ENCODE measurements at places on chromosomes 1 and 21. TPM values are rescaled to one million over a fixed set of nuclear protein-coding genes. Genes with fewer than 3 reads are reported as not detected.

DNA sequence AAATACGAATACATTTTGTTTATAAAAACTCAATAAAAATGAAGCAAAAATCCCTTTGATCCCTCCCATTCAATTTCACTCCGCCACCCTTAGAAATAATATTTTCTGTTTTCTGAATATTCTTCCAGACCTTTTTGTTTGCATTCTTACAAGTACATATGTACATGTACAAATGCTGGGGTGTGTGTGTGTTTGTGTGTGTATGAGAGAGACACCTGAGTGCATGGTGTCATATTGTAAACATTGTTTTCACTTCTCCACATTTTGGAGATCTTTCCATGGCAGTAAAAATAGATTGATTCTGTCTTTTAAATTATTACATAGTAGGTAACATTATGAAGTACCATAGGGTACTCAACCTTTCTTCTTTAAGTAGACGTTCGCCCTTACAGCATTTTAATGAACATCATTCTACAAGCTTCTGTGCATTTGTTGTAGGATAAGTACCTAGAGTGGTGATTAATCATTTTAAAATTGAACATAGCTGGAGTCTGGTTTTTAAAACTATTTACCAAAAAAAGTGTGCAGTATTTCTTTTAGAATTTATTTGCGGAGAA is 1.3 kb upstream of the MPC2 start:
- DNase-seq, result no peak

DNA sequence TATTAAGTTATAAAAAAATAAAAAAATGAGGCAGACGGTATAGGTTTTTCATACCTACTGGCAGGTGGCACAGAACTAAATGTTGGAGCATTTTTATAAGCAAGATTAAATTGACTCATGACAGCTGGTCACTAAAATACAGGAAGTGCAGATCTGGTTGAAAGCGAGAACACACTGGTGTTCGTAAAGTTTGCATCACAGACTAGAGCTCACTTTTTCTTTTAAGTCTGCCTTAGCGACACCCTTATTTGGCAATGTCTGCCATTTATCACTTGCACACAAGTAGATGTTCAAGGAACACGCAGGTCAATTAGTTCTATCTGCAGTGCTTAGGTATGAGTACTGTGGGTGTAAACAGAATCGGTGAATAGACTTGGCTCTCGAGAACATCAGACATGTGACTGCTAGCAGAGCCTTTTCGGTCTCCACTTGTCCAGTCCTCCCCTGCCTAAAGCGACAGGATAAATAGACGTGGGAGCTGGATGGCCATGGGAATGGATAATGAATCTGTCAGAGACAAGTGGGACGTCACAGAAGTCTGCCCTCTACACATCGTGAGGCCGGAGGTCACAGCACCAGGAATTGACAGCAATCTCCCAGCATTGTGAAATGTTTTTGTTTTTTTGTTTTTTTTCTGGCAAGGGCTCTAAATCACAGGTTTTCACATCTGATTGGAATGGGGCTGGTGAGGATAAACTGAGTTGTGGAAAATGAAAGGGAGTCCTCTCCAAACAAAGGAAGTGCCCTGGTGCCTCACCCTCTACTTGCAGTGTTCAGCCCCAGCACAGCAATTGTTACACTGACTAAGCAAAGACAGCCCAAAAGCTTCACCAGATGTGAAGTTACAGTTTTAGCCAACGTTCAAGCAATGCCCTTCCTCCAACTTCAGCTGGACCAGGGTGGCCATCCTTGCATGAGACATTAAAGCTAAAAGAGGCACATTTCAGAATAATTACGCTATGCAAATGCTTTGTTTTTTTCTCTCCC is 248.9 kb downstream of the NTNG1 start:
- DNase-seq, result no peak

- no peak for DNase-seq
These were observed 22.0 kb downstream of the PANK4 start for GRCh38 chr1:2504225-2504948.

GRCh38 chr1:102191723-102192122 is 195.0 kb upstream of the OLFM3 start:
- no peak for DNase-seq

GRCh38 chr21:38965910-38966504 is 160.3 kb downstream of the ETS2 start:
- DNase-seq, result no peak

DNA sequence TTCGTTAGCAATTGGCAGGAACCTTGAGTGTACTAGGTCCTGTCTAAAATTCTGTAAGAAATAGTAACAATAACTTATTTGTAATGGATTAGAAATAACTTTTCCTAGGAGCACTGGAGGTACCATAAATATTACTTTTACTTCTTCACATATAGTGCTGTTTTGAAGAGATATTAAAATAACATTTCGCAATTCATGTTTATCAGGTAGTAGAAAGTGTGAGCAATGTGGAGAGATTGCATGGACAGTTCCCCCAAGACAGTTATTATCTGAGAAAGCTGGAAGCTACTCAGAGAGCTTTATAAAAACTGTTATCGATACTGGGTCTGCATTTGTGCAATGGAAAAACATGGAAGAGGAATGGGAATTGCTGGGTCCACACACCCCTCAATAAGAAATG is 128.5 kb upstream of the KIF26B start:
- DNase-seq, result no peak

DNA sequence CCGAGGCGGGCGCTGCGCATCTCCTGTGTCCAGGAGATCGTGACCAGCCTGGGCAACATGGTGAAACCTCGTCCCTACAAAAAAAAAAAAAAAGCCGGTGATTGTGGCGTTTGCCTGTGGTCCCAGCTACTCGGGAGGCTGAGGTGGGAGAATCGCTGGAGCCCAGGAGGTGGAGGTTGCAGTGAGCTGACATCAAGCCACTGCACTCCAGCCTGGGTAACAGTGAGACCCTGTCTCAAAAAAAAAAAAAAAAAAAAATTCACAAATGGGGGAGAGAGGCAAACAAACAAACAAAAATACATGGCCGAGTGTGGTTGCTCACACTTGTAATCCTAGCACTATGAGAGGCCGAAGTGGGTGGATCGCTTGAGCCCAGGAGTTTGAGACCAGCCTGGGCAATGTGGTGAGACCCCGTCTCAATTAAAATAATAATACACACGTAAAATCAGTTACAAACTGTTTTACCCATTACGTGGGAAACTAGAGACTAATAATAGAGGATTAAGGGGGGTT is 758 bp downstream of the TATDN3 start:
- DNase-seq, result no peak

- no peak for DNase-seq
These were observed 3.1 kb downstream of the TRAF5 start for GRCh38 chr1:211329764-211330201.

- DNase-seq, result no peak
These were observed 103.5 kb upstream of the LMO4 start for GRCh38 chr1:87225171-87225570.

DNA sequence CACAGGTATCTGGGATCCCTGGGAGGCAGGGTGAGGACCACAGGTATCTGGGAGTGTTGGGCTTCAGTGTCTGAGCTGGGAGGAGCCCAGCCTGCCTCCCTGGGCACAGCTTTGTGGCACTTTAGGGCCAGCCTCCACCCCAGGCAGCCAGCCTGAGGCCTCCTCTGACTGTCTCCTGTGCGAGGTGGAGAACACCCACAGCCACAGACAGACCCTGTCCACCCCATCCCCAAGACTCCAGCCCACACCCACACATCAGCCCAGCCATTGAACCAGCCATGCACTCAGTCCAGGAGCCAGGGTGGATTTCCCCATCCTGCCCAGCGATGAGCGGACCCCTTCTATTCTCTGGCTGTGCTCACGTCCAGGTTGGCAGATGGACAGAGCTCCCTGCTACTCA is 21.8 kb upstream of the TNFRSF1B start:
- no peak for DNase-seq

KRTAP19-3 gene
- total RNA-seq, result not detected

VHLL gene
- not detected for total RNA-seq

DEPDC1 gene
- 0.62 TPM for total RNA-seq

AMY1B gene
- not detected for total RNA-seq

OLFML3 gene
- total RNA-seq, result 36.2 TPM

SH2D5 gene
- total RNA-seq, result 0.44 TPM
